NCI-H82 (cell line): ENCODE measurements at places on chromosomes 2 and 18.

- DNase-seq = peak; percentile 6
Measured at GRCh38 chr18:13103366-13103765, 112.2 kb downstream of the CEP192 start.

DNA sequence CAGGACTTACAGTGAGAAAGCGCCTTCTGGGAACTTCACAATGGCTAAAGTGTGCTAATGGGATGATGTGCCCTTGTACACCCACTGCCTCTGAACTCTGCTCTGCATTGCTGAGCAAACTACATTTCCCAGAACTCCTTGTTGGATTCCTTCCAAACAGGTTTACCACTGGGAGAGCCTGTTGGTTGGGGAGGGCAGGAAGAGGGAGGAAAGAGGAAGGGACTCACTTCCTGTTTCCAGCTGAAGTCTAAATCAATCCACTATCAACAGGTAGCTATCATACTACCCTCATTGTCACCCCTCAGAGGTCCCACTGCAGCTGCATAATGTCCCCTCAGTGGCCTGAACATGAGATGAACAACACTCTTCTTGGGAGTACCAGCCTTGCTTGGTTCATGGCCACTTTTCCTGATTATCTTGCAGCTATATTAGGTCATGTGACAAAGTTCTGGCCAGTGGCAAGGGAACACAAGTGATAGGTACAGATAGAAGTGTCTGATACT is 109.7 kb downstream of the MSH2 start:
- peak; percentile 69 for DNase-seq

GRCh38 chr2:158192515-158193443 is 91.1 kb downstream of the UPP2 start:
- DNase-seq = no peak

DNA sequence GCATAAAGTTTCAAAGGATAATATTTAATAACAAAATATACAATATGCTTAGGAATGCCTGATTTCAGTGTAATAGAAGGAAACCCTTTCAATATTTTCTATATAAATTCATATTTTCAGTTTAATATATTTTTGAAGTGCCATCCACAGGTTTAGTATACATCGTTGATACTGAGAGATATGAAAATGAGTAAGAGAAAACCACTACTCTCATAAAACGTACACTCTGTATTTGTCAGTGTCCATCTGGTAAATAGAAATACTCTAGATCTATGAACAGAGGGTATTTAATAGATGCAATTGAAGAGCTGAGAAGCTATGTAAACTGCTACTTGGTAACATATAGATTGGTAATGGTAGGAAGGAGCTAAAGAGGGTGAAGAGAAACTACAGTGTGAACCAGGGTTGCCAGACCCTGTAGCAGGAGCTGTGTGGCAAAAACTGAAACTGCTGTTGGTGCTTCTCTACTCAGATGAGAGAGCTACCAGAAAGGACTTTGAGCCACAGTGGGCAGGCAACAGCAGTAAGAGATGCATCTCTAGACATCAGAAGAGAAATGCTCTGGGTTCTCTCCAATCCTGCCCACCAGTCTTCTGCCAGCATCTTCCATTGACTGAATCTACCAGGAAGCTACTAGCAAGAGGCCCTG is 187.4 kb downstream of the CCDC102B start:
- DNase-seq = no peak

DNA sequence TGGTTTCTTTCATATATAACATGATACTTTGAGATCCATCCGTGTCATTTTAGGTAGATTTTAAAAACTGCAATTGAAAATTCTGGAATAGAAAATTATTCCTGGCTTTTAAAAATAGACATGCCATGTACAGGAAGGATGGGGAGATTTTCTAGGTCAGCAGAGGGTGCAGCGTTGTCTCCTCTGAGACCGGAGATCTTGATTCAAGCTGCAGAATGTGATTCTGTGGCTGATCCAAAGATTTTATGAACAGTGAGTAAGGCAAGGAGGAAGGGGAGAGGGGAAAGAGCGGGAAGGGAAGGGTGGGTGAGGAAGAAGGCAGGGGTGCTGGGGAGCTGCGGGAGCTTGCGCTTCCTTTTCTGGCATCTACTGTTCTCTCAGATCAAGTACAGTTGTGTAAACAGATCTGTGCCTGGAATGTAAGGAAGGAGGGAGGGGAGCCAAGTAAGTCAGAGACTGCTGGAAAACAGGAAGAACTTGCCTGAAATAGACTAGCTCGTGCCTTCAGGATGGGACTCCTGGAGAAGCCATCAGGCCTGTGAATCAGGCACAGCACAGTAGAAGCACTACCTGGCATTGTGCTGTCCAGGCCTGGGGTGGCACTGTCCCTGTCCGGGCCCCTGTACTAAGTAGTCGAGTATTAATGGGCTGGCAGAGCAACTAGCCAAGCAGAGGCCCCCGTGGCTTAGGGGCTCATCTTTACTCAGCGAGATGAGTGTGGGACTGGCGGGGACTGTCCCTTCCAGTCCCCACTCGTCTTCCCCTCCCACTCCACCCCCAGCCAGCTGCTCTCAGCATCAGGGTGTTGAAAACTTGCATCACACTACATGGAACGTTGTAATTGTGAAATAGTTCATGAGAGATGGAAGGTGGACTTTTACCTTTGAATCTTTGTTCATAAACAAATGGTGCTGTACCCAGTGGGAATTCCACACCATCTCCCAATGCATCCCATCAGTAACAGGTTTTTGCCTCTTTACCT is 163.5 kb downstream of the UXS1 start:
- no peak for DNase-seq
